ENCODE measurements at places on chromosomes 3 and 15.

GRCh38 chr3:183448369-183449128 is 20.1 kb upstream of the MCF2L2 start:
- DNase-seq = no peak

DNA sequence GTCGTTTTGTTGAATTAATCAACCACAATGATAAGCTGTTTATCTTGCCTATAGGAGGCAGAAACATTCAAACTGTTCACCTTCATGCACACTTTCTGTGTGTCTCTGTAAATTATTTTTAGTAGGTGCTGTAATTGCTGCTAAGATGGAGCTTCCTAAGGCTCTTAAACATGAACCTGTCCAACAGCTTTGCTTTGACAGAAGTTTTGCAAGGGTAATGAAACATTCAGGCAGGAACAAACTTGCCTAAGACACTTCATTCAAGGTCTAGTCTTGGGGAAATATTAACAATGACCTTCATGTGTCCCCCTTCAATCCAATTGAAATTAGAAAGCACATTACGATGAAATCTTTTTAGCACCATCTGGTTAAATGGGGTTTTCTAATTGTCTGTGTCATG is 156.1 kb downstream of the DIPK2A start:
- no peak for DNase-seq

- peak; percentile 2 for DNase-seq
These were observed 173.8 kb upstream of the BCL6 start for GRCh38 chr3:187919048-187919447.

GRCh38 chr15:73560501-73561117 is 72.6 kb downstream of the NPTN start:
- peak; percentile 79 for DNase-seq

GRCh38 chr3:100662113-100662823 is 47.0 kb upstream of the TFG start:
- DNase-seq = peak; percentile 30

GRCh38 chr15:77387365-77388105 is 32.4 kb downstream of the PEAK1 start:
- no peak for DNase-seq

GRCh38 chr3:101943029-101943428 is 93.7 kb downstream of the NFKBIZ start:
- DNase-seq = no peak

- DNase-seq = no peak
These were observed 20.1 kb upstream of the SFMBT1 start for GRCh38 chr3:53065841-53066480.

DNA sequence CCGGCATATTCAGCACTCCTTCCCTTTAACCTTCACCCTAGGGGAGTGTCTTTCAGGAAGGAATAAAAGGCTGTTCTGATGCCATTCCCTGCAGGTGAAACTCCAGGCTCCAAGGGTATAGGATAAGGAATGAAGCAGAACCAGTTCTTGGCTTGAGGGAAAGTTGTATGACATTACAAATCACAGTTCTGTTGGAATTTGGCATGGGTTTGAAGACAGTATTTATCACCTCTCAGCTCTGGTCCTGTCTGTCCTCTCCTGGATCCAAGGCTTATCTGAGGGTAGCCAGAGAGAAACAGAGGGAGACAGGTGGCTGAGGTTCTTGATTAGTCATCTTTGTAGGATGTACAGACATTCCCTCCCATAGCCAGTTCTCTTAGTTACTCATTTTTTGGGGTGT is 37.1 kb downstream of the RAB11A start:
- DNase-seq = no peak

GRCh38 chr15:66498501-66499386 is 1.2 kb upstream of the SNAPC5 start:
- DNase-seq = peak; percentile 67

DNA sequence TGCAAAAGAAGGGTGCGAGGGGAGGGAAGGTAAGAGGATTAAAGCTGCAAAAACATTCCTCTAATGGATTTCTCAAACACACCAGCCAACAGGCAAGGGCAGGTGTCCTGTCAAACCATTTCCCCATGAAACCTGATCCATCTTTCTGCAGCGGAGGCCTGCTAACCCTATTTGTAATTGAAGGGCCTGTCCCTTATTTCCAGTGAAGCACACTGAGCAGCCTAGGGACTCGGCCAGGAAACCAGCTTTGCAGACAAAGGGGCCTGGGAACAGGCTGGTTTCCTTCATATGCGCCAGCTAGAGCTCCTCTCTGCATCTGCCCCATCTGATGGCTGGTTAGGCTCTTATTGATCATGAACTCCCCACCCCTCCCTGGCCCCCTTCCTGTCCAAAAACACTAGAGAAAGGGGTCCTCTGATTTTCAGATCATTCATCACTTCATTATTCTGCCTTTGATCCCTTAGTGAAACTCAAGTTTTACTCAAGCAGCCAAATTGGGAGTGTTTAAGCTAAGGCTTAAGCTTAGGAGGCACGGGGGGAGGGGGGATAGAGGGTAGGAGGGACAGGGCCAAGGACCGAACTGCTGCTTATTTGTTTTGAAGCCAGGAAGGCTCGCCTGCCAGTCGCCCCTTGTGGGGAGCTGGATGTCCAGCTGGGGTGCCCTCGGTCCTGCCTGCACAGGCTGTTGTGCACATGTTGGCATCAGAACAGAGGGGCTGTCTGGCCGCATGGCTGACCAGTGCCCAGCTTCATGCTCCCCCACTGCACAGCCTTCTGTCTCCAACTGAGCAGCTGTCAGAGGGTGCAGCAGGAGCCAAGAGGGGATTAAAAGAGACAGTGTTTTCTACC is 53.1 kb downstream of the BOC start:
- DNase-seq = peak; percentile 60

DNA sequence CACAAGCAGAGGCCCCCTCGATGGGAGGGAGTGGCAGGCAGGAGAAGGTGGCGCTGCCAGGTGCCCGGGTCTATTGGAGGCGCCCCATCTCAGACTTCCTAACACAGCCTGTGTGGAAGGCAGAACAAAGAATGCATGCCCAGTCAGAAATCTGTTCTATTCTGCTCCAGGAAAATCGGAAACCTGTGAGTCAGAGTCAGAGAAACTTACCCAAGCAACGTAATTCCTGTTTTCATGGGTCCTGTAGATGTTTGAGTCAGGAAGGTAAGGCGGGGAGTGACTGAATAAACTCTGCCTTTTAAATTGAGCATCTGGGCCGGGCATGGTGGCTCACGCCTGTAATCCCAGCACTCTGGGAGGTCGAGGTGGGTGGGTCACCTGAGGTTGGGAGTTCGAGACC is 13.7 kb downstream of the MAP6D1 start:
- DNase-seq = no peak

DNA sequence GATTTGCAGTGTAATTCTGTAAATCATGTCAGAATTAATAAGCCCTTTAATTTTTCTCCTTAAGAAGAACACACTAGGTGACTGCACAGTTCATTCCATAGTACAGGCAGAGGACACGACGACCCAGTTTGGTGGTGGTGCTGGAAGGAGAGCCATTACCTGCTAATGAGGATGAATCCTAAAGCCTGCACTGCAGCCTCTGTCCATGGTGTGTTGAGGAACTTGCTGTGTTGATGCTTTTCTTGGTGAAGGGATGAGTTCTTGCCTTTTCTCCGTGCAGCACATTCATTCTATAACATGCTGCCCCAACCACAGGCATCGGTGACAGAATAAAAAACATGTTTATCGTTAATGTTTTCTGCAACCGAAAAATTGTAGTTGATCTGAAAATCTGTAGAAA is 89.6 kb upstream of the VEPH1 start:
- DNase-seq = no peak

GRCh38 chr3:162641317-162641716 is 1144.7 kb downstream of the OTOL1 start:
- DNase-seq = no peak

All from DMS53 (cell line).